ENCODE measurements at places on chromosomes 6 and 20.

DNA sequence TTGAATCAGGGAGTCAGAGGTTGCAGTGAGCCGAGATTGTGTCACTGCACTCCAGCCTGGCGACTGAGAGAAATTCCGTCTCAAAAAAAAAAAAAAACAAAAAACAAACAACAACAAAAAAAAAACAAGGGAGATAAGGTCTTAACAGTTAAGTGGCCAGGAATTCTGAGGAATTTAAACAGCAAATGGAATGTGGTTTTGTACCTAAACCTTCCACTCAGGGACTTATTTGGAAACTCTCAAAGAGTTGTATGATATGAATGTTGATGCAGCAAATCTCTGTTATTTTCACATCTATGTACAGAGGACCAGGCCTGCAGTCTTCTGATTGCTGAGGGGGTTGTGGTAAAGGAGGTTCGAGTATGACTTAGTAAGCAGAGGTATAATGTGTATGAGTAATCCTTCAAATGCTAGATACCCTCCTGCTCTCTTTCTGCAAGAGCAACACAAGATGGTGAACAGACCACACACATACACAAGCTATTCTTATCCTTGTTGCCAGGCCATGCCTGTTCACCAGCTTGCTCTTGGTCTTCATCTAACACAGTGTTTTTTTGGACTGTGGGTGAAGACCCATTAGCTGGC is 174.9 kb upstream of the SCGN start:
- DNase-seq = no peak

DNA sequence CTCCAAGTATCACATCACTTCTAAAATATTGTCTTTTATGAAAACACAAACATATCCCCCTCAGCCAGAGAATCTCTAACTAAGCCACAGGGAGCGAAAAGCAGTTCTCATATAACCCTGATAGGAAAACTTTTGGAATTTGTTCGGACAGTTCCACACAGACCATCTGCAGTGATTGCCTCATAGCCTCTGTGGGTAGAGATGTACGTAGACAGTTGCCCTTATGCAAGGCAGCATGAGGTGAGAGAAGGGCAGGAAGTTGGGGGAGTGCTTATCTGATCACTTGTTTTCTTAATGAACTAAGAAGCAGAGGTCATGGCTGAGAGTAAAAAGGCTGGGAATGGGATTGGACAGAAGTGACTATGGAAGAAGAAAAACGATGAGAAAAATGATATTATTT is 39.6 kb downstream of the SLC23A2 start:
- no peak for DNase-seq

DNA sequence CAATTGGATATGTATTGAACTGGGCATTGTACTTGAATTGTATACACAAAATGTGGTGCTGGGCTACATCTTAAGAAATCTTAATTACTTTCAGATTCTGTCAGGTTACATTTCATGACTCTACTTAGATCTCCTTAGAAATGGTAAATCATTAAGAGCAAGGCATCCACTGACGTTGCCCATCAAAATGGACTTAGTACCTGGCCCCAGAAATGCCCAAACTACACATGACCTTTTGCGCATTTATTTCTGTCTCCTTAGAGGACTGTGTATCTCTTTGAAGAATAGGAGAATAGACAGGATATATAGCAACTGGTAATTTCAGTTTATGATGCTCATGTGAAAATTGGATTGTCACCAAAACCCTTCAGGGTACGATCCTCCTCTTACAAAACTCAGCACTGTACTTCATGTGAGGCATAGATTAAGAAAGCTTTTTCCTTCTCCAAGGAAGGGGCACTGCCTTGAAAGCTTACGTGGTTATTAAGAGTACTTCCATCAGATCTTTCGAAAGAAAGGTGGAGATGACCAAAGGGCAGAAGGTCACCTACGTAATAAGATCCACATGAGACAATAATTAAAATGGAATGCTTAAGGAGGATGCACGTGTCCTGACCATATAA is 61.4 kb upstream of the BMP2 start:
- DNase-seq = no peak

GRCh38 chr6:112007254-112007653 is 46.6 kb upstream of the CCN6 start:
- DNase-seq = no peak

GRCh38 chr6:155088856-155089255 is 93.7 kb downstream of the TIAM2 start:
- DNase-seq = no peak

GRCh38 chr6:69305456-69305855 is 491.4 kb downstream of the LMBRD1 start:
- no peak for DNase-seq

DNA sequence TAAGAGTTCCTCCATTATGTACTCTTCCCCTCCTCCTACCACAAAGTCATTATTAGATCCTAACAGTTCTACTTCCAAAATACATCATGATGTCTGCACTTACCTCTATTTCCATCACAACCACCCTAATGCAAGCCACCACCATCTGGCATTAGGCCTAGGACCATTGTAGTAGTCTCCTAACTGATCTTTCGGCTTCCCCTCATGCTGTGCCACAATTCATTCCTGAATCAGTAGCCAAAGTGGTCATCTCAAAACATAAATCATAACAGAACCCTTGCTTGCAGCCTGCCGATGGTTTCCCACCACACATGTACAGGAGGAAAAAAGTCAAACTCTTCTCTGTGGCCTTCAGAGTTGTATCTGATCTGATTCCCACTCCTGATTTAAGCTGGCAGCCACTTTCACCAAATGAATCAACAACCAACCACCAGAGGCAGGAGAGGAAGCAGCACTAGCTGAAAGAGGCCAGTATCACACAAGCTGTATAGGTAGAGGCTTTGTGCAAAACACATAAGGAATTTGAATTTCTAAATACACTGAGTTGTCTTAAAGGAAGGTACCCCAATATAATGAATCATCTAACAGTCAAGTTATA is 26.1 kb downstream of the FAM184A start:
- no peak for DNase-seq

DNA sequence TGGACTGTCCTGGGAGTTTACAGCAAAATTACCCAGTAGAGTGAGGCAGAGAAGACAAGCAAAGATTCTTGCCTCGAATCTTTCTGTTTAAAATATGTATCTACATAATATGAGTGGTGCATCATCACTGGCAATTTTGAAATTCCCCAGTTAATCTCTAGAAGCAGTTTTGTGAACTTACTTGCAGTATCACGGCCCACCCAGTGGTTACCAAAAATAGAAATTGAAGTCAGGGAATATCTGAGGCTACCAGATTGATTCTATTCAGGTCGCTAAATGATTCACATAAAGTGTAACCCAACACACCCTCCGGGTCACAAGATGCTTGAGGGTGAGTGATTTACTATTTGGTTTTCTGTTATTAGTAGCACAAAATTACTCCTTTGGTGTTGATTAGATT is 111.9 kb downstream of the PPP1R14C start:
- no peak for DNase-seq

- no peak for DNase-seq
These were observed 106.3 kb downstream of the PRKN start for GRCh38 chr6:162621246-162621645.

DNA sequence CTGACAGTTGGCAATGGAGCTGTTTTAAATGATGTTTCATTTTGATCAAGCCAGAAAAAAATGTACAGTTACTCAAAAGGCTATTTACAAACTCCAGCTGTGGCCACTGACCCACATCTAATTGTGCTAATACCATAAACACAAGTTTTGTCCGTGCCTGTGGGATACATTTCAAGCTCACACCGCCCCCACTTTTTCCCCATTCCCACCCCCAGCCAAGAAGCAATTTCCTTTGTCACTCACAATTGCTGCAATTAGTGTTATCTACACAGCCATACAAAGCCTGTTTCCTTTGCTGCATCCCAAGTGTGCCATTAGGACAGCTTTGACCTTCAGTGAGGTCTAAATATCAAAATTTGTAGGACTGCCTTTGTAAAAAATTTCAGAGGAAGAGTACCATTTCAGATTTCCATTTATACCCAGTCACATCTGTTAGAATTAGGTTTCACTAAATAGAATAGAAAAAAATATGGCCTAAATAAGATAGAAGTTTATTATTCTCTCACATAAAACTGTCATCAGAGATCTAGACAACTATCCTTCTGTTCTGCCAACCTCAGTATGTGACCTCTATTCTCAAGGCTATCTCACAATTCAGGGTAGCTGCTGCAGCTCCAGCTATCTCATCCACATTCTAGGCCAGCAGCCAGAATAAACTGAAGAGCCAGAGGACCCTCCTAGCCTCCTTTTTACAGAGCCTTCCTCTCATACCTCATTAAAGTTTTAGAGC is 202.6 kb downstream of the NFATC2 start:
- no peak for DNase-seq

GRCh38 chr6:47203266-47203937 is 106.3 kb downstream of the TNFRSF21 start:
- no peak for DNase-seq
